ENCODE measurements at places on chromosomes 2 and 18.

DNA sequence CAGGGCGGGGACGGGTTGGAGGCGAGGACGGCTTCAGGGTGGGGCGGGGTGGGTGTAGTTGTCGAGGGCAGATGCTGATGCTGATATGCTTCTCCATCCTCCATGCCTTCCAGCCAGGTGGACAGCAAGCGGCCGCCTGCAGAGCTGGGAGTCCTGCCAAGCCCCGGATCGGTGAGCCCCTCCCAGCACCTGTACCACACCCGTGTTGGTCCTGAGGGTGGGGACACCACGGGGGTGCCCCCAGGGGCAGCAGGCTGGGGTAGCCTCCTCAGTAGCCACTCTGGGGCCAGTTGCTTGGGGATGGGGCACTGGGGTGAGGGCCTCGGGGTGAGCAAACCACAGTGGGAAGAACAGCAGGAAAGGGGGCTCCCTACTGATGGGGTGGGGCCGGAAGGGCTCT lies 2.6 kb downstream of the ANO7 start:
- DNase-seq = no peak

DNA sequence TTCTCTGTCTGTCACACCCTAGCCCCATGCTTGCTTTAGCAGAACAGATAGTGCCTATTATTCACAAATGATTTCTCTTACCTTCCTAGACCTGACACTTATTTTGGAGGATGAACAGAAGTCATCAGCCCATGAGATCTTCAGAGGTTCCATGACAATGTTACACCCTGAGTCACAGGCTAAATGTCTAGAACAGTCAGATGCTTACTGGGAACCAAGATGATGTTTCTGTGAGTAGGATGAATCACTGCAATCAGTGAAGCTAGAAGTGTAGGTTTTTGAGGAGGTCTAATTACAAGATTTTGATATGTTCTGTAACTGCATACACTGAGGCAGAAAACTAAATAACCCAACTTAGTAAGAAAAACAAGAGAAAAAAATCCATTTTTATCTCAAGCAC lies 123.0 kb upstream of the THUMPD2 start:
- DNase-seq = no peak

DNA sequence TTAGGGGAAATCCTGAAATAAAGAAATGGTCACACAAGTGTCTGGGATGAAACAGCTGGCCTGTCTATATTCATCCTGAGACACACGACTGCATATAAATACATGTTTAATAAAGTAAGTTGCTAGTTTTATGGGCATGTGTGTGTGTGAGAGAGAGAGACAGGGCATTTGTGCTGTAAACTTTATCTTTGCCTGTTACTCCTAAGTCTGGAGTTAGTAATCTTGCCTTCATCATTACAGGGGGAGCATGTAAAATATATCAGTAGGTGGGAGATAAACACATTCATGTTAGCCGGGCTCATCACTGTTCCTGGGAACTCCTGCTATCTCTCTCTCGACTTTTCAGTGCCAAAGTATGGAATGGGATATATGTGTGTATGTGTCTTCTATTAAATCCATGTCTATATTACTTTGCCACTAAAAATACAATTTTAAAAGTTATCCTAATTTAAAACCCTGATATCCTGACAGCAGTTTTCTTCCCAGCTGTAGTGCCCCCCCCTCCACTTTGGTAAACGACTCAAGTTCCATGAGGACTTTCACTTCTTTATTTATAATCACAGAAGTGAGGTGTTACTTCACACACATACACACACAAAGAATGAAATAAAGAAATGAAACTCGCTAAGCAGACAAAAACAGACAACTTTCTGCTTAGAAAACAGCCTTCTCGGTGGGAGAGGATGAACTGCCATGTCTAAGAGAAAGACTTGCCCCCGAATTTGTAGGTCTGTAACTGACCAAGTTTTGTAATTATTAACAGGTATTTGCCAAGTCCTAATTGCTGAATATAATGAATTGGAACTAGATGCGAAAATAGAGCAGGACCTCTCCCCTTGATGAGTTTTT lies 947 bp downstream of the ZEB2 start:
- DNase-seq = no peak

GRCh38 chr2:182585001-182585400 lies 131.1 kb upstream of the DNAJC10 start:
- DNase-seq = no peak

- DNase-seq = no peak
Observed at GRCh38 chr2:215712219-215712868, 276.5 kb upstream of the FN1 start.

DNA sequence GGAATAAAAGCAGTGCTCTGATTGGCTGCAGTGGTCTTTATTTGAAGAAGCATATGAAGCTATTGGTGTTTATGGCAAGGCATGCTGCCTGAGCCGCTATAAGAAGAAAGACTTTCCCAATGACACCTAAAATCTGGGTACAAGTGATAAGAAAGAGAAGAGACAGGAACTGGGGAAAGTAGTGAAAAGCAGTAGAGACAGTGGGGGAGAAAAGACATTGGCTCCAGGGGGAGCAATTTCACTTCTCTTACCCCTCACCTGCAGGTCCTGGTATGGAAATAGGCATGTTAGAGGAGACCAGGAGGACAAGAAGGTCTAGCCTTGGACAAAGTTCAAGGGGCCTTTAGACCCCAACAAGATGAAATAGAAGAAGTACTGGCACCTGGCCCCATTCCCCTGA lies 47.1 kb downstream of the PLCL1 start:
- DNase-seq = no peak

DNA sequence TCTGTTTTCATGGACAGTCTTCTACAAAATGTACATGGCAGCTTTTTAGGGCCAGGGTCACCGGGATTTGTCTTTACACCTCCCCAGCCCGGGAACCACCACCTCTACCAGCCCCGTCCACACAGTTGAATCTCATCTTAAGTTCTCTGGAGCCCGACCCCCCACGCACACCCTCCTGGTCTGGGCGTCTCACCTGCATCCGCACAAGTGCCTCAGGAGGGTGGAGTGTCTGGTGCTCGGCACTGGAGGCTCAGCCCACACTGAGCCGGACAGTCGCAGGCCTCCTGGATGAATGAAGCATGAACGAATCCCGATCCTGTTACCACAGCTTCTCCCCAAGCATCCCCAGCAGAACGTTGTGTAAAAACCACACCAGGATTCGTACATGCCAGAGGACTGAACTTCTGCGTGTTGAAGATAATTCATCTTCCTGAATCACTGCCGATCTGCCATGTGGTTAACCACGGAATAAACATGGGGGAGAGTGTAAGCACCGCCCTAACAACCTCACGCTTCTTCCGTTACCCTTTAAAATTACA lies 162.0 kb downstream of the RTP5 start:
- no peak for DNase-seq

DNA sequence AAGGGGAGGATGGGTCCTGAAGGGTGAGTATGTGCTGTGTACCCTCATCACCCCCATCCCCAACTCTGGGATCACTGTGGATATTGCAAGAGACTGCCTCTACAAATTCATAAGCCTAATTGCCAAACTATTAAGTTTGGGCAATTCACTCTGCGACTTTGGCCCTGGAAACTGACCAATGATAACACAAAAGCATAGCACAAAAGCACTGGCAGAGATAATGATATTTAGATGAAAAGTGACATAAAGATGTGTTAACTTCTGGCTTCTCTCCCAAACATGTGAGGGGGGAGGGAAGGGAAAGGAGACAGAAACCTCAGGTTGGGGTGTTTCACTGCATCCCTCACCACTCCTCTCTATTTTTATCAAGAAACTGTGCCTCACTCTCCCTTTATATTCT lies 150.3 kb downstream of the SATB2 start:
- DNase-seq = no peak

DNA sequence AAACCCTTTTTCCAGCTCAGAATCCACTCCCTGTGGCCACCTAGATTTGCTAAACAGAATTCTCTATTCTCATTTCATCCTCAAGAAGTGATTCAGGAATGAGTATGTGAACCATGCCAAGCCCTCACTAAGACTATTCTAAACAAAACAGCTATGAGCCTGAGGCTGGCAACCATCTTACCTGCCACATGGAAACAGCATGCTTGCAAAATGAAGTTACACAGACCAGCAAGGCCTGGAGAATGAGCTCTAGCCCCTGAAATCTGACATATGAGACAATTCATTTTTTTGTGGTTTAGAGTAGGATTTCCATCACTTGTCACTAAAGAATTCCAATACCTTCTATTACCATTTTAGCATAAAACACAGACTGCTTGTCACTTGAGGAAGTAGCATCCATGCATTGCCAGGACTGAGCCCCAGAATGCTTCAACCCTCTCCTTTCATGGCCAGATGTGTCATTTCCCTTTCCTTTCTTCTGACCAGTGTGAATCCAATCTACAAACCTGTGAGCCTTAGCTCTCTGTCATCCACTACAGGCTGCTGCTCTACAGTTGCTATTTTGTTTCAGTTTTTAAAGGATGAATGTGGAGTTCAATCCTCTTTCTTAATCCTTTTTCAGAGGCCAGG lies 744.3 kb upstream of the ACVR2A start:
- DNase-seq = no peak

DNA sequence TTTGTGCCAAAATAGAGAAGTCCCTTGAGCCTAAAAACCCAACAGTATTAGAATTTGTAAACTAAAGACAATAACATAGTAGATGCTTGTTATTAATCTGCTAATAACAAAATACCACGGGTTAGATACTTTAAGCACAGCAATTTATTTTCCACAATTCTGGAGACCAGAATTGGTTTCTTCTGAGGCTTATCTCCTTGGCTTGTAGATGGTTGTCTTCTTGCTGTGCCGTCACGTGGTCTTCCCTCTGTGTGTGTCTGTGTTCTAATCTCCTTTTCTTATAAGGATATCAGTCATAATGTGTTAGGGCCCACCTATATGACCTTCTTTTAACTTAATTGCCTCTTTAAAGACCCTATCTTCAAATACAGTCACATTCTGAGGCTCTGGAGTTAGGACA lies 260.1 kb downstream of the CYRIA start:
- no peak for DNase-seq

DNA sequence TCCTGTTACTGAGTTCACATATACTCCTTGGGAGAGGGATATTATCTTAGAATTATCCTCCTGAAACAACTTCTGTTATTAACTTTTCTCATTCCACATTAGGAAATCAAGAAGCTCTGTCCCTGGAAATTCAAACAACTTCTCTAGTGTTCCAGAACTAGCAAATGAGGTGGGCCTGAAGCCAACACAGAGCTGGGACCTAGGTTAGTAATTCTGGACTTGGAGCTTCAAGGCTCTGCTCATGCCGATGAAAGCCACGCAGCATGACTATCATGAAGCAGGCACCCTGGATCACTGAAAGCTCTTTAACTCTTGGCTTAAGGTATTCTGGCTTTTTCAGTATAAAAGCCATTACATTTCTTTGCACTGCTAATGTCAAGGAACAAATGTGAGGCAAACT lies 242.7 kb downstream of the TGIF1 start:
- no peak for DNase-seq

GRCh38 chr2:162308747-162309503 lies 9.6 kb downstream of the IFIH1 start:
- DNase-seq = no peak

- no peak for DNase-seq
Observed at GRCh38 chr2:64448041-64448426, 5.9 kb upstream of the LGALSL start.

All from GDM1 (cell line).